ENCODE measurements at places on chromosomes 2 and 18. TPM values are rescaled to one million over a fixed set of nuclear protein-coding genes. Genes with fewer than 3 reads are reported as not detected.

Gene AQP12A
- not detected for polyA plus RNA-seq

Gene SH2D6
- polyA plus RNA-seq: 2.3 TPM

Gene DPP4
- 147 TPM for polyA plus RNA-seq

Gene NDC80
- 5.6 TPM for polyA plus RNA-seq

Gene E2F6
- polyA plus RNA-seq: 13.8 TPM

Gene HMSD
- polyA plus RNA-seq: not detected

- no peak for DNase-seq
These were observed 51.2 kb upstream of the LYPD6B start for GRCh38 chr2:148987286-148987685.

GRCh38 chr2:174330945-174331594 lies 3.7 kb upstream of the SP9 start:
- no peak for DNase-seq

DNA sequence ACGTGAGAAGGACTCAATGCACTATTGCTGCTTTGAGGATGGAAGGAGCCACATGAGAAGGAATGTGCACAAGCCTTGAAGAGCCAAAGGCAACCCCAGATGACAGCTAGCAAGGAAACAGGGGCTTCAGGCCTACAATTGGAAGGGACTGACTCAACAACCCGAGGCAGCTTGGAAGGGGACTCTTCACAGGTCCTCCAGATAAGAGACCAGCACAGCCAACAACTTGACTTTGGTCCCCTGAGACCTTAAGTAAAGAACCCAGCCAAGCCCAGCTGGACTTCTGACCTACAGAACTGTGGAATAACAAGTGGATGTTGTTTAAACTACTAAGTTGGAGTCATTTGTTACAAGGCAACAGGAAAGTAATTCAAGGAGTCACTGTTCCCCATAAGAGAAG lies 277.2 kb downstream of the SUCLG1 start:
- DNase-seq: peak; percentile 18

GRCh38 chr2:239853121-239853520 lies 172.0 kb downstream of the NDUFA10 start:
- no peak for DNase-seq

DNA sequence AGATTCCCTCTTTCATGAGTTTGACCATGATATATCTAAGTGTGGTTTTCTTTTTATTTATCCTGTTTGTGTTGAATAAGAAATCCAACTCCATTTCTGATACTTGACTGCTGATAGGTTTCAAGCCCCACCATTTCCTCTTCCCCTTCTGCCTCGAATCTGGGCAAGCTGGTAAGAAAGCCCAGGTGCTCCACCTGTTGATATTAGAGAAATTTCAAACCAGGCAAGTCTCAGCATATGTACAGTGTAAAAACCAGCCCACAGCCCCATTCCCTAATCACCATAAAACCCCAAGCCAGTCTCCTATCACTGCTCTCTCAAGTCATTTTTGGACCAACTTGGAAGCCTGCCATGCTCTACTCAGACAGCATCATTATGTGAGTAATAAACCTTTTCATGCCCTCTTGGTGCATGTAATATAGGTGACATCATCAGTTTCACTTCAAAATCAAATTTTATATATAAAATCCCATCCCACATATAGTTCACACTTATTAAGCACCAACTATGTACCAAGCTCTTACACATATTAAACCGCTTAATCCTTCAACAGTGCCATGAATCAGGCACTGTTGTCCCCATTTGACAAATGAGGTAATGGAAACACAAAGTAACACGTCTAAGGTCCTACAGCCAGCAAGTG lies 46.6 kb downstream of the SMAD2 start:
- DNase-seq: peak; percentile 13

- no peak for DNase-seq
These were observed 3.1 kb upstream of the RIOK3 start for GRCh38 chr18:23450022-23450421.

GRCh38 chr2:10478916-10479315 lies 30.8 kb upstream of the ODC1 start:
- DNase-seq: no peak

GRCh38 chr18:79343567-79344207 lies 52.0 kb upstream of the NFATC1 start:
- DNase-seq: no peak

DNA sequence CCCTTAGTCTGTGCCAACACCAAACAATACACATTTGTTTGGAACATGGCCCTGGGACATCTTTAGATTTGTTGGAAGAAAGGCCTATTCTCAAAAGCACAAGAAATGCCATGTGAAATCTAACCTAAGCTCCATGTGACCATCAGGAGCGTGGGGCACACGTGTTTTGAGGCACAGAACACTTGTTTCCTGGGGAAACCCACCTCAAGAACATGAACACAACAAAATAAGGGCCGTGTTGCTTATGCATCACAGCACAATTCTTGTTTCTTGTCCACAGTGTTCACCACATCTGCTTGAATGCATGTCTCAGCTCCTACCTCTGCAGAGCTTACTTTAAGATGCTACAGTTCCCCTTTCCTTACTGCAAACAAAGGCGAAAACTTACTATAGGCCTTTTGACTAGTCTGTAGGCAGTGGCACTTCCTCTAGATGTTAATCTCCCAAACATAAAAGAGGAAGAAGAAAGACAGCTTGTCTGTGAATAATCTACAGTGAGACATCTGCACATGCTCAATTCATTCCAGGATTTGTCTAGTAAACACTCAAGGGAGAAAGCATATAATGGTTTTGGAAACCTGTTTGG lies 165.0 kb downstream of the ANKRD44 start:
- no peak for DNase-seq

Measured in hepatocyte (in vitro differentiated cells).